GM23248 (cell line): ENCODE measurements at places on chromosomes 2 and 18. TPM values are rescaled to one million over a fixed set of nuclear protein-coding genes. Genes with fewer than 3 reads are reported as not detected.

The HOXD10 gene
- total RNA-seq: 17.2 and 23.5 TPM in 2 replicates

The EHD3 gene
- total RNA-seq: 31.7 and 33.6 TPM in 2 replicates

DNA sequence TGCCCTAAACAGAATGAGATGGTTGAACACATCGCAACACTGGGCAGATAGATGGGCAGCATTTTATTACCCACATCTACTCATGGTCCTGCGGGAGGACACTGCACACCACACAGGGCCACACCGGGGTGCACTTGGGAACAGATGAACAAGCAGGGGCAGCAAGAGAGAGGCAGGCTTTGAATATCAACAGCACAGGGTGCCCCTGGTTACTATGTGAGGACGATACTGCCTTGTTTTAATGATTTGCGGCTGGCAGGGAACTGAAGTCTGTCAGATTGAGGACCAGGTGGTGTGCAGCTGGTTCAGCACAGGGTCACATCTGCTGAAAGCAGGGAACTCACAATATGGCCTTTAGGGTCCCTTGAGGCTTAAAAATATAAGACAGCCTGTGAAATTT is 195.7 kb downstream of the PIEZO2 start:
- DNase-seq: no peak
- no peaks in the 10 kb centered on the region for H3K36me3 ChIP-seq
- no peaks in the 10 kb centered on the region for H3K4me1 ChIP-seq
- H3K27me3 ChIP-seq: no peaks in the 10 kb centered on the region; the same call in 1 of the 2 replicates
- H3K27ac ChIP-seq: no peak overlapping the region

The RGPD4 gene
- total RNA-seq: not detected in 2 replicates

The KCNS3 gene
- total RNA-seq: 2.7 and 2.9 TPM in 2 replicates

DNA sequence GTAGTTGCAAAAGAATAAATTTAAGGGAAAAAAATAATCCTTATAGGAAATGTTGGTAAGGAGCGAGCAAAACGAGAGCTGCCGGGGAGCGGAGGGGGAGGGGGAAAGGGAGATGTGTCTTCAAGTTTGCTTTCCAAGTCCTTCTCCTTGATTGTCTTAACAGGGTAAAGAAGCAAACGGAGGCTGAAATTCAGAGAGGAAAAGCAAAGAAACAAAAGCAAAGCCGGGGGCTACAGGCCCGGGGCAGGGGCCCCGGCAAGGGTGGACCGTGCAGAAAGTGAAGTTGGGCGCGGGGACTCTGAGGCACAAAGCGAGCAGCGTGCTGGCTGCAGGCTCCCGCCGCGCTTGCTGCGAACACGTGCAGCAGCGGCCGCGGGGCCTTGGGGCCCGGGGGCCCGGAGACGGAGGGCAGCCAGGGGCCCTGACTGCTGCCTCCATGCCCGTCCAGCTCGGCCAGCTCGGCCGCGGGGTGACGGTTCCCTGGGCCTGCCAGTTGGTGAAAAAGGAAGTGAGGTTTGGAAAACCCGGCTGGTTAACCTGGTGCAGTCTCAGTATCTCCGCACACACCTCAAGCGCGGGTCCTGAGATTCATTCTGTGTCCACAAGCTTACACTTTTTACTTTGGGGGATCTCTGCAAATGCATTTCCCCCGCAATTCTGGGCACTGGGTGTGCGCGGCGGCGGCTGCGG is 4.1 kb downstream of the BCL11A start:
- H3K4me1 ChIP-seq: peaks cover 8% of the 10 kb centered on the region; the same call in 1 of the 2 replicates
- no peaks in the 10 kb centered on the region for H3K27me3 ChIP-seq
- peak overlapping the region; percentile 34; the same call in 1 of the 2 replicates for H3K27ac ChIP-seq
- DNase-seq: peak; percentile 73

DNA sequence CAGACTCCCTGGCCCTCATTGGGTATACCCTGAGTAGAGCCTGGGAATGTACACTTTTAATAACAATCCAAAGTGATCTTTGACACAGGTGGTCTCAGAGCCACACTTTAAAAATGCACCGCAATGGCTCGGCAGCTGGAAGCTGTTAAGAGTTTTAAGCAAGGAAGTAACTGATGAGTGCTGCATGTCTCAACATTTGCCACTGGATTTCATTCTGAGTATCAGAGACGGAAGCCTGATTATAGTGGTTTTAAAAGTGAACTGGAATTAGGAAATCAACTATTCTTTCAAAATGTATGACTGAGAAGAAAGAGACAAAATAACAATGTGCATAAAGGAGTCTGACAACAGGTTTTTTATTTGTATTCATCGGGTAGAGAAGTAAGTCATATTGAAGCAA is 7.5 kb downstream of the MBOAT2 start:
- H3K27me3 ChIP-seq: no peaks in the 10 kb centered on the region
- no peaks in the 10 kb centered on the region for H3K36me3 ChIP-seq
- H3K27ac ChIP-seq: no peak overlapping the region
- H3K4me1 ChIP-seq: peaks cover 17% of the 10 kb centered on the region
- no peak overlapping the region for H3K4me3 ChIP-seq
- DNase-seq: no peak

The CFAP210 gene
- not detected in 2 replicates for total RNA-seq

The CCL20 gene
- total RNA-seq: not detected in 2 replicates

- H3K27me3 ChIP-seq: peaks cover 37% of the 10 kb centered on the region
- no peak overlapping the region for H3K27ac ChIP-seq
- DNase-seq: no peak
- H3K4me1 ChIP-seq: no peaks in the 10 kb centered on the region
- H3K4me3 ChIP-seq: no peak overlapping the region
- H3K36me3 ChIP-seq: no peaks in the 10 kb centered on the region
Observed at GRCh38 chr2:45006942-45007287, 2.3 kb downstream of the SIX2 start.

- no peak overlapping the region for H3K4me3 ChIP-seq
- peaks cover 17% of the 10 kb centered on the region; the same call in 1 of the 2 replicates for H3K4me1 ChIP-seq
- DNase-seq: no peak
- H3K36me3 ChIP-seq: no peaks in the 10 kb centered on the region
- no peaks in the 10 kb centered on the region for H3K27me3 ChIP-seq
Observed at GRCh38 chr2:98508709-98509066, 64.0 kb downstream of the INPP4A start.

DNA sequence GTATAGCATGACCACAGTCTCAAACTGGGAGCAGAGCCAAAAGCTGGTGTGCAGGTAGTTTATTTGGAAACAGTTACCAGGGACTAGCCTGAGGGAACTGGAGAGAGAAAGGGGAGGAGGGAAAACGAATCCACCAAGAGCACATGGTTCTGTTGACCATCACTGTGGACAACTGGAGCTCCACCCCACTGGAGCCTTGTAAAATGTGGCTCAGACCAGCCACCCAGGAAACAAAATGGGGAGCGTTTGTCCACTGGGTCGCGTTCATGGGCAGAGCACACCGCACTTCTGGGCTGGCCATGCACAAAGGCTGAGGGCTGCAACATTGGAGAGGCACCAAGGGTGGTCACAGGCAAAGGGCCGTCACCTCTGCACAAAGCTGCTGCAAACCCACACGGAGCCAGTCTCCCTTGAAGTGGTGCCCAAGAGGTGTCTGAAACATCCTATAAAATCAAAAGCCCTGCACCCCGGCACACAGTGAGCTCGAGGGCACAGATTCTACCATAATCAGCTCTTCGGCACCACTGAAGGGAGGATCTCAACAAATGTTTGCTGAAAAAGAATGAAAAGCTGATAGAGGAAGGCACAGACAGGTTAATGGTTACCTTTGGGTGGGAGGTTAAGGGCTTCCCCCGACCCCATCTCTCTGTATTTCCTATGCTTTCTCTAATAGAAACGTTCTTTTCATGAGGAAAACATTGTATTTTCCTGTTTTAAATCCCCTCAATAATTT is 192.9 kb downstream of the INHBB start:
- DNase-seq: no peak
- H3K36me3 ChIP-seq: no peaks in the 10 kb centered on the region
- H3K4me1 ChIP-seq: peaks cover 31% of the 10 kb centered on the region
- no peak overlapping the region for H3K27ac ChIP-seq
- H3K4me3 ChIP-seq: no peak overlapping the region

The LHCGR gene
- total RNA-seq: not detected in 2 replicates

DNA sequence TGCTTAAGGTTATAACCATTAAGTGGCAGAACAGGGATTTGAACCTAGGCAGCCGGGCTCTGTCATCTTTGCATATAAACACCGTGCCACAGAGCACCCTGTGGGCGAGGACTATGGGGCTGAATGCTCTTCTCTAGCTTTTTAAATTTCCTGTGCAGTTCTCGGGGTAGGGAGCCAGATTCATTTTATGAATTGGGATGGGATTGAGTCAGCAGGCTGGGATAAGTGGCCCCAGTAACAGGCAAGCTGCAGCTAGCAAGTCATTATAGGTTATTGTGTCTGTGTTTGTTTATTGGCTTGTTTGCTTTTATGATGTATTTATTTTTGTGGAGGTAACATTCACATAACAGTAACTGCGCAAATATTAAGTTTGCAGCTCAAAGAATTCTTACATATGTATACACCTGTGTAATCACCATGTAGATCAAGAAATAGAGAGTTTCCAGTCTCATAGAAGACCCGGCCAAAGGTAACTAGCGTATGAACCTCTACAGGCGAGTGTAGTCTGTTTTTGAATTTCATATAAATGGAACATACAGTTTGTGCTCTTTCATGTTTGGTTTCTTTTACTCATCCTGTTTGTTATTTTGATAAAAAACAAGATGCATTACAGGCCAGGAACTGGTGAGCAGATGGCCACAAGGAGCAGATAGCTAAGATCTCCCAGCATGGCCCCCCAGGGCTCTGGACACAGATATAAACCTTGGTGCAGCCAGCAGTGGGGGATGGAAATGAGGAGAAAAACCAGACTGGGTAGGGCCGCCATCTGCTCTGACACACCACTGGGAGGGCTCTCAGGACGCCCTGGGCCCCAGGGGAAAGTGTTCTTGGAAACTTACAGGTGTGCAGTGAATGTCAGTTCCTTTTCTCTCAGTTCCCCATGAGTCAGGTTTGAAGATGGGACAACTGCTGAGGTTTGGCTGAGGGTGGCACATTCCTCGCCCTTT is 49.2 kb upstream of the GPR155 start:
- H3K27ac ChIP-seq: no peak overlapping the region
- no peaks in the 10 kb centered on the region for H3K36me3 ChIP-seq
- no peak overlapping the region for H3K4me3 ChIP-seq
- no peak for DNase-seq
- 0 out of 2 replicates have a peak, but pooled peaks cover 3% of the 10 kb centered on the region for H3K4me1 ChIP-seq

DNA sequence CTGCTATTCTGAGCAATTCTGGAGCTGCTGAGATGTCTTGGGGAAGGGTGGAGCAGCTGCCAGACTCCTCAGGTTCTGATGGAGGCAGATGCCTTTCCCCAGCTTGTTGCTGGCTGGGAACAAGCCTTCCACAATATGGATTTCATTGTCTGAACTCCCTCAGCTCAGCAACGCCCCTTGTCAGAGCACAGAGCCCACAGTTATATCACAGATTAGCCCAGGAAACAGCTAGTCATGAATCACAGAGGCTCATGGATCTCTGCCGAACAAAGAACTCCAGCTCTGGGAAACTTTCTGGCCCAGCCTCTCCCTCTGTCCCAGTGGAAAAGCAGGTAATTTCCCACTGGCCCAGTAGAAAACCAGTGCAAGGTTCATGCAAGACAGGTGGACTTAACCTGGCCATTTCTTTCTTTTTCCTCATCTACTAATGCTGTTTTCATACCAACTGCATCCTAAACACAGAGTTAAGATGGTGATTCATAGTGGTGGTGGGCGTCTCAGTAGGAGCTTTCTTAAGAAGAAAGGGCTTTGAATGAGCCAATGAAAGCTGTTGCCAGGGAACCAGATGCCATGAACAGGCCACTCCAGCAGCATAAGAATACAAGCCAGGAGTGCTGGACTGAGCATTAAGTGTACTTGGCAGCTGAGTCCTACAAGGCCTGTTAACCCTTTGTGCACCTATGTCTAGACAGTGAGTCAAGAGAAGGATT is 8.7 kb upstream of the KIAA2012 start:
- no peaks in the 10 kb centered on the region for H3K27me3 ChIP-seq
- peaks cover 17% of the 10 kb centered on the region for H3K4me1 ChIP-seq
- DNase-seq: peak; percentile 92
- H3K27ac ChIP-seq: peak overlapping the region; percentile 79

The AFF3 gene
- total RNA-seq: 0.76 and 0.86 TPM in 2 replicates

DNA sequence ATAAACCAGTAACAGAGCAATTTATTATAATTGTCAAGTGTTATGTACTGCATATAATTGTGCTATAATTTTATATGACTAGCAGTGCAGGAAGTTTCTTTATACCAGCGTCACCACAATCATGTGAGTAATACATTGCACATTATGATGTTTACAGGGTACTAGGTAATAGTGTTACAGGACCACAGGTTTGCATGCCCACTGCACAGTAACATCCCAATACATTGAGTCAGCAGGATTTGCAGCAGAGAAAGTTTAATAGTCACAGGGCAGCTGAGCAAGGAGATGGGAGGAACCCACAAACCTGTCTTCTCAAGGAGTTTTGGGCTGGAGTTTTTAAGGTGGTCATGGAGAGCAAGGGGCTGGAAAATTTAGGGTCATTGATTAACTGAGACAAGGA is 1042.9 kb upstream of the ACVR2A start:
- no peak for DNase-seq
- no peak overlapping the region for H3K27ac ChIP-seq
- no peaks in the 10 kb centered on the region for H3K27me3 ChIP-seq
- H3K4me3 ChIP-seq: no peak overlapping the region
- peaks cover 4% of the 10 kb centered on the region; the same call in 1 of the 2 replicates for H3K4me1 ChIP-seq

The DUSP2 gene
- 2.4 and 8.8 TPM in 2 replicates for total RNA-seq

The EMILIN1 gene
- 219 and 229 TPM in 2 replicates for total RNA-seq

The DES gene
- 0.51 and 2.7 TPM in 2 replicates for total RNA-seq

GRCh38 chr2:145846982-145847381 is 1327.1 kb upstream of the ZEB2 start:
- no peak overlapping the region for H3K4me3 ChIP-seq
- no peaks in the 10 kb centered on the region for H3K27me3 ChIP-seq
- no peak overlapping the region for H3K27ac ChIP-seq

DNA sequence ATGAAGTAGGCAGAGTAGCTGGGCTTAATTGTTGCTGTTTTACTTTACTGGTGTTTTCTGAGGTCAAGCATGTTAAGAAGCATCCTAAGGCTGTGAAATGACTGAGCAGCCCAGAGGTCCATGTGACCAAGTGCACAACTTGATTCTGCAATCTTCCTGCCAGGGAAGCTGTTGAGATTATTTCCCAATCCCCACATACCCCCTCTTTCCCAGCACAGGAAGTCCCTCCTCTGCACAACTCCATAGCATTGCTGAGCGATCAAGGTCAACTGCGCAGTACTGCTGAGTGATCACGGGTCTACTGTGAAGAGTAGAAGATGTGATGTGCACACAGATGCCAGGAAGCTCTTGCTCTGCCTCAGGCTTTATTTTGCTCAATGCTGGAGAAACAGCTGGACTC is 105.8 kb downstream of the GALNT14 start:
- no peaks in the 10 kb centered on the region for H3K36me3 ChIP-seq
- no peaks in the 10 kb centered on the region for H3K27me3 ChIP-seq
- no peak overlapping the region for H3K27ac ChIP-seq
- no peak for DNase-seq

The ERCC3 gene
- total RNA-seq: 38.8 and 42.9 TPM in 2 replicates

The ZNF397 gene
- 8.7 and 10.6 TPM in 2 replicates for total RNA-seq
